ENCODE measurements at places on chromosomes 3 and 15. TPM values are rescaled to one million over a fixed set of nuclear protein-coding genes. Genes with fewer than 3 reads are reported as not detected.

The INSYN1 gene
- total RNA-seq = 0.29 TPM

The ITIH4 gene
- total RNA-seq = 0.63 TPM

The LINGO1 gene
- not detected for total RNA-seq

The NR2E3 gene
- total RNA-seq = not detected

The GHRL gene
- total RNA-seq = not detected

The PRTG gene
- total RNA-seq = 4.7 TPM

The ACTL6A gene
- 199 TPM for total RNA-seq

The ACY1 gene
- 75.4 TPM for total RNA-seq

DNA sequence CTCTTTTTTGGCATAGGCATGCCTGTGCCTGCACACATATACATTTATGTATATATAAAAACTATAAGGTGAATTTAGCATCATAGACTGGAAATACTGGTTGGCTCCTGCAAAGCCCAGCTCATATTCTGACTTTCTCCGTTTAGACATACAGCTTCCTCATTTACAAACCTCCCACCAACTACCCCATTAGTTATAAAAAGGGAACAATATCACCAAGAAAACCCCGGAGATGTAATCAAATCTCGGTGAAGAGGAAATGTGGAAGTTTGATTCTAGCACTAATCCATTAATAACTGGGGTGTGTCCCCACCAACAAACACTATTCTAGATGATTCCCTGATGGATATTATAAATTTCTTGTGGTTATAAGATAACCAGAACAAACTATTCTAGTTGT lies 517.7 kb upstream of the TBL1XR1 start:
- no peak for DNase-seq

GRCh38 chr15:32651229-32651837 lies 9.8 kb downstream of the SCG5 start:
- peak; percentile 75 for DNase-seq

DNA sequence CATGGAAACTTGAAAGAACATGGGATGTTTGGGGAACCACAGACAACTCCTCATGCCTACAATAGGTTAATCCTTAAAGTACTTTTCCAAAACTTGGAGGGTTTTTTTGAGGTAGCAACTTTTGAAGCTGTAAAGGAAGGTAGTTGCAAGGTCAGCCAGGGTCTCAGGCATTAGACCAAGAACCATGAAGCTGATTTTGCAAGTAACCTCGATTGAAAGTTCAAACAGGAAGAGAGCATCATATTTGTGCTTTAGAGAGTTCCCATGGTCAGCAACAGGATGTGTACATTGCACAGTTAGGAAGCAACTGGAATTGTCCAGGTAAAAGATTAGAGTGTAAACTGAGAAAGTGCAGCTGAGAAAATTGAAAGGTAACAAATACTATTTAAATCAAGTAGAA lies 199.8 kb upstream of the NR2F2 start:
- no peak for DNase-seq

DNA sequence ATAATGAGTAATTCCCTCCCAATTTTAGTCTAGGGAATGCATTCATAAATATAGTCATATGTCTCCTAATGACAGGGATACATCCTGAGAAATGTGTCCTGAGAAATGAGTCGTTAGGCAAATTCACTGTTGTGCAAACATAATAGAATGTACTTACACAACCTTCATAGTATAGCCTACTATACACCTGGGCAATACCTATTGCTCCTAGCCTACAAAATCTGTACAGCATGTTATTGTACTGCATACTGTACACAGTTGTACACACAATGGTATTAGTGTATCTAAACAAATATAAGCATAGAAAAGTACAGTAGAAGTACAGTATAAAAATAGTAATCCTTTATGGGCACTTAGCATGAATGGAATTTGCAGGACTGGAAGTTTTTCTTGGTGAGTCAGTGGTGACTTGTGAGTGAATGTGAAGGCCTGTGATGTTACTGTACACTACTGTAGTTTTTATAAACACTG lies 6.6 kb downstream of the DTWD1 start:
- DNase-seq = peak; percentile 92

- no peak for DNase-seq
These were observed 35.5 kb downstream of the LEO1 start for GRCh38 chr15:51936105-51936478.

DNA sequence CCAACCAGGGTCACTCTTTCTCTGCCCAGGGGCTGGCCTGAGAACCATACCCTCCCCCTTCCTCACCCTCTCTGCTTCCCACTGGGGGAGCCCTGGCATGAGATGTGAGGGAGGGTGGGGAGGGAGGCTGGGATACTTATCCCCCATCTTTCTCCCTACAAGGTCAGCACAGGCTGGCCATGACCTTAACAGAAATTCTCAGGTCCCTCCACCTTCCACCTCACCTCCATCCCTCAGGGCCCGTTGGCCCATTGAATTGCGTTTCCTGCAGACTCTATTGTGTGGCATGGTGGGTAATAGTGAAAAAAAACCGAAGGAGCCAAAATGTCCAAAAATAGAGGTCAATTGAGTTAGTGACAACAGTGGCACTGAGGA lies 159.5 kb downstream of the OR4M2 start:
- DNase-seq = no peak

DNA sequence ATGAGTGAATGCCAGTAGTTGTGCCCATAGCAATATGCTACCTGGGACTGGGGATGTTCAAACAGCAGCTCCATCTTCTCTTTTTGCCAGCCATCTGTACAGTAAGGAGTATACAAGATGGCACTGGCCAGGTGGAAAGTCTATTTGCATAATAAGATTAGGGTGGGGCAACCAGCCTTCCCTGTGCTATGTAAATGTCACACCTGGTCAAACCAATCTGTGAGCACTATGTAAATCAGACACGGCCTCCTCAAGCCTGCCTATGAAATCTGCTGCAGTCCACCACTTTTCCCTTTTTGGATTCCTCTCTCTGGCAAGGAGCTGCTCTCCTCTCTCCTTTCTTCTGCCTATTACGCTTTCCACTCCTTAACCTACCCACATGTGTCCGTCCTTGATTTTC lies 53.0 kb downstream of the C3orf80 start:
- no peak for DNase-seq

DNA sequence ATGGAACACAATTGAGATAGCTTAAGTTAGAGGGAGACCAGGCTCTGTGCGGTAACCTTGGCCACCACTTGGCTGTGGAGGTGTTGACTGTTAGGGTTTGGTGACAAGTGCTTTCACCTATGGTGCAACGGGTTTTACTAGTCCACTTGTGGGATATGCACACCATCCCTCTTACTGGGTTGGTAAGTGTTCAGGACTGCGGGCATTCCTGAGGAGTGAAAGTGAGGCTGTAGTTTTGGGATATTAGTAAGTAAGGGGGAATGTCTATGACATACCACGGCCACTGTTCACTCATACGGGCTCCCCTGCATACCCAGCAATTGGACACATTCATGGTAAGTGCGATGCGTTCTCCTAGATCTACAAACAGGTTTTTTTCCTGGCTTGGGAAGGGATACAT lies 8.0 kb upstream of the RAD54L2 start:
- no peak for DNase-seq

DNA sequence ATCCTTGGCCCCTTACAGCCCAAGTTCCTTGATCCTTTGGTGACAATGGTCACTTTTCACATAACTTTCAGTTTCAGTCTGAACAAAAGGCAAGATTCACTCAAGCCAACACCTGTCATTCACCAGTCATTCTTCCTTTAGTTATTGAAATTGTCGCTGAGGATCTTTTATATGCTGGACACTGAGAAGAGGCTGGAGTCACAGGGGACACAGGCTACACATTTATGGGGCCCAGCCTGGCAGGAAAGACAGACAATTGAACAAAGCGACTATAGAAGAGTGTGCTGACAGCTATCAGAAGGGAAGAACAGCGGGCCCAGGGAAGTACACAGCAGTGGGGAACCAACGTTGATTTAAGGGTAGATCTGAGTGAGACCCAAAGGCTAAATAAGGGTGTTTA lies 69.8 kb upstream of the PROK2 start:
- no peak for DNase-seq

DNA sequence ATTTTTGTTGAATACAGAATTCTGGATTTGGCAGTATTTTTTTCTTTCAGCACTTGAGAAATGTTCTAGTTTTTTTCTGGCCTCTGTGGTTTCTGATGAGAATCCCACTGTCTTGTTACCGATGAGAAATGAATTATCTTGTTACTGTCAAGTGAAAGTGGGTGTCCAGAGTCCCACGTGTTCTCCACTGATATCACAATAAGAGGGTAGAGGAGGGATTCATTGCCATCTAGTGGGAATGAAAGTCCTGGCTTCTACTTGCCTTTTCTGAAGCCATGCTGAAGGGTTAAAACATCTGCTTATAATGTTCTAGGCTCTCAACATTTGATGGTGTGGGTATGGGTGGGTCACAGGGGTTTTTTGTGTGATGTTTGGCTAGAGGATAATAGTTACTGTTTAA lies 66.1 kb downstream of the SEC22A start:
- no peak for DNase-seq

GRCh38 chr3:64329037-64329436 lies 103.8 kb upstream of the PRICKLE2 start:
- no peak for DNase-seq

- DNase-seq = no peak
These were observed 2.4 kb downstream of the SKOR1 start for GRCh38 chr15:67827562-67828277.

- no peak for DNase-seq
These were observed 31.8 kb downstream of the XXYLT1 start for GRCh38 chr3:195239121-195239520.

DNA sequence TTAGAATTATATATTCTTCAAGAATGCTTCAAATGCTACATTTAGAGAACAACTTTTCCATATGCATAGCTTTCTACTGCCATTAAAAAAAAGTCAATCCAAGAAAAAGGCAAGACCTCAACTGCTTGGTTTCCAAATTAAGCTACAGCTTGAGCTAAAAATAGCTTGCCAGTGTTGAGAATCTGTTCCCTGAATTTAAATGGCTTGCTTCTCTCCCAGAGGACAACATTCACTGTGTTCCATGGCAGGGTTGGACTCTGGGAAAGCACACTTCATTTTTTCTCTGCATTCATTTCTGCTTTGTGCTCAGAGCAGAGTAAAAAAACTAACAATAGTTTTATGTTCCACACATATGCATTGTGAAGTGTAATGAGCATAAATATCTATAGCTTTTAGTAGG lies 50.3 kb upstream of the ACTL6A start:
- DNase-seq = no peak

- DNase-seq = no peak
These were observed 975.4 kb downstream of the ZPLD1 start for GRCh38 chr3:103410231-103410630.

Measured in LHCN-M2 (cell line).